ENCODE measurements at places on chromosomes 6 and 20.
A peak's percentile ranks its signal among the peaks of the same experiment; 100 is the strongest.

DNA sequence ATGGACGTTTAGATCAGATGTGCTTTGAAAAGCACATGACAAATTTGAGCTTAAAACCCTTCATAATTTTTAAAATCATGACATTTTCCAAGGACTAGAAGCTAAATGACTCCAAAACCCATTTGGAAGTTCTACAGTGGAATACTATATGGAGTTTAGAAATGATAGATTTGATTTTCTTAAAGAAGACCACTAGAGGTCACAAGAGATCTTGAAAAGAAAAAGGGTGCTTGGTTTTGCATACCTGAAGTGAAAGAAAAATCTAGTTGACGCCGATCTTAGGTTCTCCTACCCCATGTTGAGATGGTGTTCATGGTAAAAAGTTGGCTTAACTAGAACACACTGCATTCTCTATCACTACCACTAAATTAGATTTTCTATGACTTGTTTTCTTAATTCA, 31.5 kb downstream of the CFAP61 start:
- DNase-seq: no peak

- no peak for DNase-seq
Measured at GRCh38 chr6:22334778-22335177, 37.9 kb upstream of the PRL start.

- no peak for DNase-seq
Measured at GRCh38 chr6:14029605-14030004, 88.0 kb upstream of the CD83 start.

DNA sequence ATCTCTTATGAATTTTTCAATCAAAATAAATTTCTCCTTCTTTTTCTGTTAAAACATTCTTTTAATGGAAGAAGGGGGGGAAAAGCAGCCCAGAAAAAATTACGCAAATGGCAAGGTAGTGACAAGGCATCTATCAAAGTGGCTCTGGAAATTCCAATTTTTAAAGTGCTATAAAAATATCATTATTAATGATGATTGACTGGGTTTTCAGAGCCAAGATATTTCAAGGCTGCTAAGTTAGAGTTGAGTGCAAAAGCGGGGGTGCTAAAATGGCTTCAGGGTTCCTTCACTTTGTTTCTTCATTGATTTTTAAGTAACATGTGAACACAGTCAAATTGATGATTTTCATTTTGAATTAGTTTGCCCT, 171.6 kb upstream of the CITED2 start:
- no peak for DNase-seq

DNA sequence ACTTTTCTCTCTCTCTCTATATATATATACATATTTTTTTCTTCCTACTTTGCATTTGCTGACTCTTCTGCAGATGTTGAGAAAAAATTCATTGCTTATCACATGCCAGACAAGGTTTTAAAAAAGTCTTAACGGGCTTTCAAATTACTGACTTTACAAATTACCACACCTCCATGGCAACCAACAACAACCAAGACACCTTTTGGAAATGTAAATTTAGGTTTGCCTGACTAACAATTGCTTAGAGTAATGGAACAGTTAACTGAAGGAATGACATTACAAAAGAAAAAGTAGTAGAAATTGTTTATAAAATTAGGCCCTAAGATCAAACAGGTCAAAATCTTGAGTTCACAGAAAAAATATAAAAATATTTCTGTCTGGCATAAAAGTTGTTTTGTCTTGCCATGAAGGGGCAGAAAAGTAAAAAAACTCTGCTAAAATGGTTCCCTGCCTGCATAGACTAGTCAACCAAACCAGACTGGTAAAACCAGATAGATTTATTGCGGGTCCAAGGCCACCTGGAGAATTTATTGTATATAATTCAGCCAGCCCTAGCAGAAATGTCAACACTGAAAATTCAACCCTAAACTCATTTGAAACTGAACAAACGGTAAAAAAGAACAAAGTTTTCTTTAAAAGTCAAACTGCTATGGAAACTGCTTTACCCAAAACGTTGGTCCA, 92.8 kb upstream of the FRMD1 start:
- DNase-seq: no peak

GRCh38 chr6:43505718-43506117, 4.4 kb downstream of the LRRC73 start:
- no peak for DNase-seq

- no peak for DNase-seq
Measured at GRCh38 chr20:39479196-39479810, 517.2 kb downstream of the DHX35 start.

DNA sequence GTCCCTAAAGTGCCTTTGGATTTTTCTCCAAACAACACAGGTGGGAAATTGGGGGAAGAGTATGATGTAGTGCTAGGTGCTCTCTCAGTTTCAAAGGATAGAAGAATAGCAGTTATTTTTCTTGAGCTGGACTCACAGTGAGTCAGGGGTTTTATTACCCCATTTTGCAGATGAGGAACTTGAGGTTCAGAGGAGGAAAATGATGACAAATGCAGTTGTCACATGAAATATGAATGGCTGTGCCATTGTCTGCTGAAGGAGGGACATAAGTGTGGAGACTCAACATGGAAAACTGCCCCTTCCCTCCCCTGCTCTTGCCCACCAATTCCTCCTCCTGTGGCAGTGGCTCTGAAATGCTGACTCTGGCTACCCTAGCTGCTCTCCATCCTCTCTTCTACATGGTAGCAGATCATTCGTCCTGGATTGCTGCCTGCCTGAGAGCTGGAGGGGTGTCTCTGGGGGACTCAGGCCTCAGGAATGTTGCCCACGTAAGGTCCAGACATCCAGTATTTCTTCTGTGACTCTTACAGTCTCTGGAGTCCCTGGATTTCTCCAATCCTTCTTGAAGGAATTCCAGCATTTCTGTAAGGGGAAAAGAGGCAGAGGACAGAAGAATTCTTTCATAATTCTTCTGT, 37.6 kb upstream of the EPB41L1 start:
- no peak for DNase-seq

GRCh38 chr6:122734529-122735395, 44.8 kb upstream of the FABP7 start:
- DNase-seq: no peak

GRCh38 chr6:119633461-119633860, 283.9 kb upstream of the MAN1A1 start:
- no peak for DNase-seq

GRCh38 chr6:4736371-4736873, 39.8 kb upstream of the CDYL start:
- DNase-seq: no peak

DNA sequence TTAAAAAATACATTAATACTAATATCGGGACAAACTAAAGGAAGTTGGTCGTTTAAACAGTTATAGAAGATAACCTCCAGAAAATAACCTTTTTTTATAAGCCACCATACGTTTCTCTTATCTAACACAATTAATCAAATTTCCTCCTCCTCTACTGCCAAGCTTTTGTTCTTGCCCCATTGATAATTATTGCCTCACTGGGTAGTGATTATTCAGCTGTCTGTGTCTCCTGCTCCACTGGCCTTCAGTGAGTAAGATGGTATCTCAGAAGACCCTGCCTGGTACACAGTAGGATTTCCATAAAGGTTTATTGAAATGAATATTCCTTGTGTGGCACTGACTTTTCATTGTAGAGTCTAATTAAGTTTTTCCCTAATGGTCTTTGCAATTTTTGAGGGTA, 165.5 kb upstream of the SCGN start:
- DNase-seq: no peak

DNA sequence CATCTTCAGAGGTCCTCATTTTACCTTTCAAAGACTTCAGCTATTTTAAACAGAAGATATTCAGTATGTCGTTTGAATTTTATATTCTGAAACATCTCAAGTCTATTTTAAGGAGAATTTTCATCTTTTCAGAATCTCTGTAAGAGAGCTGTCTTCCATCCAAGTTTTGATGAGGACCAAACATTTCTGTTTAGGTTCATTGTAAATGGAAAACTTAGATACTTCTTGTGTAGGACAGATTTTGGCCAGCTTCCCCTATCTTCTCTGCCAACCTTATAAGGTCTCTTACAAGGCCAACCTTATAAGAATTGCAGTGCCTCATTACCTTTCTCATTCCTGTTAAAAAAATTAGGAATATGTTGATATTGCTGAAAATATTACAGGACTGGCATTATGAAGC, 88.1 kb downstream of the AKAP7 start:
- no peak for DNase-seq

GRCh38 chr6:82277686-82278085, 30.1 kb upstream of the IBTK start:
- no peak for DNase-seq

DNA sequence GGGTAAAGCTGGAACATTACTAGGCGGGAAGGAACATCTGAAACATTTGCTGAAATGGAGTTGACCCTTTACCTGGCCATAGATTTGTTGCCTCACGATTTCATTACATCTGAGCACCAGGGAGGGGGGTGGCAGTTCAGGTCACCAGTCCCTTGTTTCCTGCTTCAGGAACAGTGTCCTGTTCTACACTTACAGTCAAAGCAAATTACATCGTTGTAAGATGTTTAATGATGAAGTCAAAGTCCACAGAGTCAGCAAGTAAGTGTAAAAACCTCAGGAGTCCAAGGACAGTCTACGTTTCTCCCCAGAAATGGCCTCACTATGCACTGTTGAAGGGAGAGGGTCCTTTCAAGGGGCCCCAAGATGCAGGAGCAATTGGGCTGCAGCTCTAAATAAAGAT, 8.9 kb upstream of the MICB start:
- no peak for DNase-seq

DNA sequence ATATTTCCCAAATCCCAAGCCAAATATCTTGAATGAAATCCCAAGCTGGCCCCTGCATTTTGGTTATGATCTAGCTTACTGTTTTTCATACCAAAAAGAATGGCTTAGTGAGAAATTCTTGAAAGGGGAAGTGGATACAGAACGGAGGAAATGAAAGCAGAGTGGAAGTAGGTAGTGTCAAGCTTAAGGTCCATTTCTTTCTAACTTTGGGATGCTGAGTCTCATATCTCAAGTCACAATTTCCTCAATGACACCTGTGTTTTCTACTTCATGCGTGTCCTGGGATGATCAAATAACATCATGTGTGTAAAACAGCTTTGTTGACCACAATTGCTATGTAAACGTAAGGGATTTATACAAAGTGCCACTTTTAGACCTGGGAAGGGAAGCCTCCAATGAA, 238.8 kb upstream of the SLC35B3 start:
- no peak for DNase-seq

DNA sequence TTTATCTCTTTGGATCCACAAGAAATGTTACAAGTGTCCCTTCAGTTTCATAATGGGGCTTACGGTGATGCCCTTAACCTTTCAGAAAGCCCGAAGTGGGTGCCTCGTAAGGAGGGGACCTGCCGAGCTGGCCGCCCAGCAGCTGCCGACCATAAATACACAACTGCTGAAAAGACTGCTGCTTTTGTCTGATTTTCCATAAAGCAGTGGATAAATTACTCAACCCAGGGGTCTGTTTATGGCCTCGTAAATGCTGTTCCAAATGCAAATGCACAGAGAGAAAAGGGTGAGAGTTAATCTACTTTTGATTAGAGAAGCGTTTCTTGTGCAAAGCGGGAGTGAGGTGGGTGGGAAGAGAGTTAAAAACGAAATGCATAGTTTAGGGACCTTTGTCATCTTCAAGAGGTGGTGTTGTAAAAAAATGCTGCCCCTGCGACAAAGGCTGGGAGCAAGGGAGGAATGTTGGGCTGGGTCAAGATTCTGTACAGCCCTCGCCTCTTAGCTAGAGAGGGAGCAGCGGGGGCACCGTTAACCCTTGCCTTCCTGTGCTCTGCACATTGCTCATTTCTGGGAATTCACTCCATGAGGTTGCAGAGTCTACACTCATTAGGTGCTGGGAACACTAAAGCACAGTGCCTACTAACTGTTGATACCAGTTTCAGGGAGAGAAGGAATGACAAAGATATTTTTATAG, 112.0 kb upstream of the MTHFD1L start:
- no peak for DNase-seq

DNA sequence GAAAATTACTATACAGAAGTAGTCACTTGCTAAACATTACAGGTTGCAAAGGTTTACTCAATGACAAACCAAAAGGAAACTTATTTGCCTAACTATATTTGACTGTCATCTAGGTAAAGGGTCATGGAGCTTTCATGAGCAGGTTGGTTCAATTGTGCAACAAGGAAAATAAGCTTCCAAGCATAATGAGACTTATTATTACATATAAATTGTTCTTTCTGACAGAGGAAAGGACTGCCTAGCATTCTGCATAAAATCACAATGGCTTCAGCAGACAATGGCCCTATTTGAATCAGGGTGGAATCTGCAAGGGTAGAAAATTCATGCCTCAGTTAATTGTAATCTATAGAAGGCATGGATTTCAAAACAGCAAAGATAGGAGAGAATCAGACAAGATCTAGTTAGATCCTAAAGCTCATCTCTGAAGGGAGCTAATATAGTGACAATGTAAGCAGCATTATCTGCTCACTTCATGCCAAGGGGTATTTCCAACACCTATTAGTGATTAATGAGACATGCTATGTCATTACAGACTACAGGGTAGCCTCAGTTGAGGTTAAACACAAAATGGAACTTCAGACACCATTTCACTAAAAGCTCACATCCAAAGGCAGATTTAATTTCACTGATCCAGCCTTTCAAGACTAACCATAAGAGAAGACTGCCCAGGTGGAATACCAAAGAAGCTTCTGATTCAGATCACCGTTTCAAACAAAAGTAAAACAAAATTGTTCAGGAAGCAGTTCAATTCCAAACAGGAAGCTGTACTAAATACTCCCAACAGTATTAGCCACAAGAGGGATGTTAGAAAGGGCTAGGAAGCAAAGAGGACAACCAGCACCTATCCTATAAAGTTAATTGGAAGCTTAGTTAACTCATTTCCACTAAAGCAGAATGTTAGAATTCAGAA, 8.5 kb downstream of the STAU1 start:
- no peak for DNase-seq

GRCh38 chr6:123844011-123844410, 40.3 kb downstream of the NKAIN2 start:
- DNase-seq: no peak

GRCh38 chr20:31894980-31895675, 24.7 kb downstream of the TTLL9 start:
- DNase-seq: peak; percentile 53

GRCh38 chr20:17884307-17885003, 84.1 kb downstream of the SNX5 start:
- DNase-seq: peak; percentile 8

GRCh38 chr6:6674872-6675271, 86.4 kb downstream of the LY86 start:
- DNase-seq: no peak

DNA sequence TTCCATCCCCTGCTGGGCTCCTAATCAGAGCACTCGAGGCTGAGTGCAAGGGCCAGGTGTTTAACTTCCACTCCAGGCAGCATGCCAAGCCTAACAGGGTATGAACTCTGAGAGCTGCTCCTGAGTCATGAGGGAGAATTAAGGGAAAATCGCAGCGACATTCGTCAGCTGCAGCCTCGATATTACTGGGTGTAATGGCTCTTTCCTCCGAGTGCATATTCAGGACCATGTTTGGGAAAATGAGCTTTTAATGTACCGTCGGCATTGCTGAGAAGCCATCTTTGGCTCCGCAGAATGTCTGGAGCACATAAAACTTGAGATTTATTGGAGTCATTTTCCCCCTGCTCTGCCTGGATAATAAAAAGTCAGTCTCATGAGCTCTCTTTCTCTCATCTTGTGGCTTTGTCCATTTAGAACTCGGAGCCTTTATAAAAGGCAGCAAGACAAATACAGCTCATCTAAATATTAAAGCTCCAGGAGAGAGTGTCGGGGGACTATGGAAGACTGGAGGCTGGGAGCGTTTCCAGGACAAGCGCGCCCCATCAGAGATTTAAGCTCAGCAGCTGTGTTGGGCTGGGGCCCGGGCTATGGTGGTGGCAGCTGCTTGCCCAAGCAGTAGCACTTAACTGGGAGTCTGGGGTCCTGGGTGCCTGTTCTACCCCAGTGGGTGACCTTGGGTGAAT, 103.7 kb downstream of the TOX2 start:
- peak; percentile 81 for DNase-seq

- DNase-seq: peak; percentile 94
Measured at GRCh38 chr6:129709769-129710449, at the start of gene ARHGAP18. Gene ARHGAP18 (minus strand): TSS chr6:129710177. CDS start chr6:129710136, 41 bp downstream.

Measured in right hindlimb (tissue), 1 donor.